CD14-positive monocyte (primary cell): ENCODE measurements at places on chromosomes 4 and X.
A peak's percentile ranks its signal among the peaks of the same experiment; 100 is the strongest.

DNA sequence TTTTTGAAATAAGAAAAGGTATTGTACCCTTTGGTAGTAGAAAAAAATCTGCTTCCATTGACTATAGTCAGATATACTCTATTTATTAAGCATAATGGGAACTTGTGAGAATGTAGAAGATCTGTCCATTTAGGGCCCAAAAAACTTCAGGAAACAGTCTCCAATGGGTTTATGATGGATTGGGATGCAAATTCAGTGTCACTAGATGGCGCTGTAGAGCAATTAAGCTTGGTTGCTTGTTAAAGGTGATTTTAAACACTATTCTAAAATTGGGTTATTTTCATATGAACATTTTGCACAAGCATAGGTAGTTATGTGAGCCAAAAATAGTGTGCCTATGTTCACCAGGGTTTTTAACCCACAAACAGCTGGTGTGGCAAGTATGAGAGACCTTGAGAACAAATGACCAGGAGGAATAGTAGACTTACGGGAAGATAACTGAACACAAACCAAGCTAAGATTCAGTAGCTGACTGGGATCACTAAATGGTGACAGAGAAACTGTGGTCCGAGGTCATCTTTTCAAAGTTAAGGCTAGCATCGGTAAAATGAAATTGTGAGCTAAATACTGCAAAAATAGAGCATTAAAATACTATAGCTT, 80.3 kb upstream of the LSM6 start:
- peak; percentile 75 for DNase-seq

DNA sequence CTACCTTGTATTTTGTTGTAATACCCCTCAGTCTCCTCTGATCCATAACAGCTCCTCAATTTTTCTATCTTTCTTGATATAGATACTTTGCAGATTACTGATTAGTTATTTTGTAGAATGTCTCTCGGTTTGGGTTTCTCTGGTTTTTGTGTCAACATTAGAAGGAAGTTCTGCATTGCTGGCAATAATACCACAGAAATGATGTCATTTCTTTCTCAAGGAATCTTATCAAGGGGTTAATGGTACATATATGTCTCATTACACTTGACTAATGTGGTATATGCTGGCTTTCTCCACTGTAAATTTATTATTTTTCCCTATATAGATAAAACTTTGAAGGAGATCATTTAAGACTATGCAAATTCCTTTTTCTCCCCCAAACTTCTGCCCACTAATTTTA, 183.6 kb upstream of the DKK2 start:
- DNase-seq, result no peak

- DNase-seq, result no peak
Measured at GRCh38 chr4:168633496-168633895, 136.6 kb downstream of the PALLD start.

DNA sequence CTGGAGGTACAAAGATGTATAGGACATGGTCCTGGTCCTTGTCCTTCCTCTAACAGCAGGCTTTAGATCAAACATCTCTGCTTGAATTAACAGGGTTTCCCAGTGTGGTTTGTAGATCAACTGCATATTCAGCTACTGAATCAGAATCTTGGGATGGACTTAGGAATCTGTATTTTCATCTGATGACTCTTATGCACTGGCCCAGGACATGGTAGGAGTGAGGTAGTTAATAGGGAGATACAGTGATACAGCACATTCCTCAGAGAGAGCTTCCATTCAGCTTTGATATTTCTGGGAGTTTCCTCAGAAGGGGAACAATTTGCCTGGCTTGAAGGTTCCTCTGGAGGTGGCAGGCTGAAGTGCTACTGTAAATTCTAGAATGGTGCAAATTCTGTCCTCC, 203.1 kb downstream of the LARP7 start:
- no peak for DNase-seq

- no peak for DNase-seq
Measured at GRCh38 chr4:54745031-54745770, 87.4 kb downstream of the KIT start.
